Right renal pelvis (tissue), 4 donors: ENCODE measurements at places on chromosomes 7 and 10. TPM values are rescaled to one million over a fixed set of nuclear protein-coding genes. Genes with fewer than 3 reads are reported as not detected.

- DNase-seq, result no peak
These were observed 883 bp downstream of the SPAG6 start for GRCh38 chr10:22346096-22346661.

DNA sequence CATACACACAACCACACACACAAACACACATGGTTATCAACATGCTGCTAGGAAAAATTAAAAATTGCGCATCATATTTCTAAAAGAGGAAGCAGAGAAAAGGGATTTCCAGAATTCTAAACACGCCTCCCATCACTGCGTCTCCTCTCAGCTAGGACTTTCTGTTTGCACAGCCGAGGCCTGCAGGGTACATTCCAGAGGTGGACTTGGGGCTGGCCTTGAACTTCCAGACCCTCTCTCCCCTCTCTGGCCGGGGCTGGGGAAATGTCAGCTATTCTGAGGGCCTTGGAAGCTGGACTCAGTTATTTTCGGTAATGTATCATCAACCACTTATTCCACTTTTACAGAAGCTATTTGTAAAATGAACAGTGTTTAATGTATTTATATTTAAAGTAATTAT lies 168.7 kb downstream of the GALNT17 start:
- no peak for DNase-seq

MEOX2 gene
- polyA plus RNA-seq, result 2.1 TPM

SPDYE2B gene
- 0.74 TPM for polyA plus RNA-seq

NFE2L3 gene
- 43.3 TPM for polyA plus RNA-seq

ARHGAP22 gene
- 1.1 TPM for polyA plus RNA-seq

DNA sequence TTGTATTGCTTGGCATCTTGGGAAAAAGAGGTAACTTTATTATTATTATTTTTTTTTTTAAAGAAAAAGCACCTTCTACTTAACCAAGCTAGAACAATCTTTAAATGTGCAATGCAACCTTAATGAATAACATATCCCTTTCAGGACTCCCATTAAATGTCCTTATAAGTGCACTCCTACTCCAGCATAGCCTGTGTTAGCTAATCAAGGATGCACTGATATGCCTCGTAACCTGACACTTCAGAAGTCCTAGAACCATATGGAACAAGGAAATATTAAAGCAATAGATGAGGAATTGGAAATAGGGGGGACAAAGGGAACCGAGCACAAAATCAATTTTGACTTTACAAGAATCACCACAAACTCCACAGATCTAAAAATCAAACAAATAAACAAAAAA lies 522.4 kb downstream of the PARD3 start:
- DNase-seq, result no peak
